NCI-H460 (cell line): ENCODE measurements at places on chromosomes 6 and 20.

GRCh38 chr6:503610-504362 is 112.2 kb downstream of the IRF4 start:
- no peak for DNase-seq

DNA sequence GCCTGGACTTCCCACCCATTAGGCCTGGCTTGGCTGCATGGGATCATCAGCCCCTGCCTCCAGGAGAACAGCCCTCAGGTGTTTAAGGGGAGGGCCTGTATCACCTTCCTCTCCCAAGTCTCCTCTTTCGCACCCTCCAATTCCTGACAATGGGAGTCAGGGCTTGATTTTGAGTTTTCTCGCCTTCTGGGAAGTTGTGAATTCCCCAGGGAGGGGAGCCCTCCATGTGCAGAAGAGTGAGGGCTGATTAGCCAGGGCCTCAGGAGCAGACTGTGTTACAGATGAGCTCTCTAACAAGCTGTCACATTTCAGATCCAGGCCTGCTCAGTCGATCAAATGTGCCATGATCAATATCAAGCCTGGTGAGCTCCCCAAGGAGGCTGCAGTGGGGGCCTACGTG is 42.4 kb downstream of the CNBD2 start:
- DNase-seq = no peak

GRCh38 chr20:23116311-23117089 is 30.4 kb upstream of the CD93 start:
- no peak for DNase-seq

DNA sequence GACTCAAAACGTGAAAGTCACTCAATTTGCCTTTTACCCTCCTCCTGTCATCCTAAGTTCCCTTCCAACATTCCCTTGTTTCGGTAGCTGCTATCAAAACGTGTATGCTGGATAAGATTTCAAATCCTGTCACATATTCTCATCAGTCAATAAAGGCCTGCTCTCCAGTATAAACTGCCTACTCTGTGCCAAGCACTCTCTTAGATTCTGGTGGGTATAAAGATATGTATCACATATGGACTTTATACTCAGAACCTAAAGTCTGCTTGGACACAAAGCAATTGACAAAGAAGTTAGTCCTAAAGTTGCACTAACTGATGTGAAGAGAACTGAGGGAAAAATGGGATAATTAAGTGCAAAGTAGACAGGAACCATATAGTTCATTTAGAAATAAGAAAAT is 476.6 kb upstream of the MARCKS start:
- DNase-seq = no peak

DNA sequence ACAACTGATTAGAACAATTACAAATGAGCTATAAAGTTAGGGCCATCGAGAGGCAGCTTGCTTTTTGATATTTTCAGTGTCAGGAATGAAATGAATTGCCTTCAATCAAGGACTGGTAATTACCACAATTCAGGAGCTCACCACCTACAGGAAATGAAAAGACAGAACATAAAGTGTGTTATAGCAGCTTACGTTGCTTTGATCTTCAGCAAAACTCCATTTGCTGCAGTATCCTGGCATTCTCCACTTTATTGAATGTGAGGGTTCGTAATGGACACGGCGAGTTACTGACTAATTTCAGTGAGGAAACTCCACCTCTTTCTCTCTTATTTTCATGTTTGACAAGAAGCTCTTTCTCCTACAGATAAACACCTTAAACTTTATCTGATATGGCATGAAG is 440.0 kb upstream of the HSF2 start:
- no peak for DNase-seq

- no peak for DNase-seq
Measured at GRCh38 chr6:84136364-84137050, 90.9 kb downstream of the CEP162 start.

DNA sequence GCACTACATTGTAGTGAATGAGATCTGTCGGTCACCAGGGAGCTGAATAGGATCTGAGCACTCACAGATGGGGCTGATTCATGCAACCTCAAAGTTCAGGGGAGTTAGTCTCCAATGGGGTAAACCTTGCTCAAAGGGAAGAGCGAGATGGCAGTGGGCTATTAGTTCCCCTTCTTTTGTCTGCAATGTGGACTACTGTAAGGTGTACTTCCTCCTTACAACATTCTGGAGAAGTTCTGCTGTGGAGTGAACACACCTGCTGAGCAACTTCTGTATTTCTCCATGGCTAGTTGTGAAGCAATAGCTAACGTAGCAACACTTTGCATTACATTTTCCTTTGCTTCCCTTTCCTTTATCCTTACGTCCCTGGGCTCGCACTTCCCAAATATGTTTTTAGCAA is 134.3 kb upstream of the B3GAT2 start:
- no peak for DNase-seq

GRCh38 chr20:25750220-25750764 is 53.6 kb upstream of the ZNF337 start:
- DNase-seq = no peak

DNA sequence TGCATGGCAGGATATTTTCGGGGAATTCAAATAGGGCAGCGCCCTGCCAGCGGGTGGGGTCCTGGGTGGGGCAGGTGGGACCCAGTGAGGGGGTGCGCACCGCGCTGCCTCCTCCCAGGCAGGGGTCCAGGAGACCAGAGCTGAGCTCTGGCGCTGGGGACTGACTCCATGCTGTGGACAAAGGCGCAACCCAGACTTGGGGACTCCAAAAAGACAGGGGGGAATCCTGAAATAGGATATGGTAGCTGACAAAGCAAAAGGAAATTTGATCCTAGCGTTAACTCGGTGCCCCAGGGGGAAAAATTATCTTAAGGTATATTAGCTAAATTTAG is 23.6 kb downstream of the TFAP2A start:
- DNase-seq = no peak

GRCh38 chr6:55604021-55604420 is 25.0 kb upstream of the HMGCLL1 start:
- DNase-seq = no peak

DNA sequence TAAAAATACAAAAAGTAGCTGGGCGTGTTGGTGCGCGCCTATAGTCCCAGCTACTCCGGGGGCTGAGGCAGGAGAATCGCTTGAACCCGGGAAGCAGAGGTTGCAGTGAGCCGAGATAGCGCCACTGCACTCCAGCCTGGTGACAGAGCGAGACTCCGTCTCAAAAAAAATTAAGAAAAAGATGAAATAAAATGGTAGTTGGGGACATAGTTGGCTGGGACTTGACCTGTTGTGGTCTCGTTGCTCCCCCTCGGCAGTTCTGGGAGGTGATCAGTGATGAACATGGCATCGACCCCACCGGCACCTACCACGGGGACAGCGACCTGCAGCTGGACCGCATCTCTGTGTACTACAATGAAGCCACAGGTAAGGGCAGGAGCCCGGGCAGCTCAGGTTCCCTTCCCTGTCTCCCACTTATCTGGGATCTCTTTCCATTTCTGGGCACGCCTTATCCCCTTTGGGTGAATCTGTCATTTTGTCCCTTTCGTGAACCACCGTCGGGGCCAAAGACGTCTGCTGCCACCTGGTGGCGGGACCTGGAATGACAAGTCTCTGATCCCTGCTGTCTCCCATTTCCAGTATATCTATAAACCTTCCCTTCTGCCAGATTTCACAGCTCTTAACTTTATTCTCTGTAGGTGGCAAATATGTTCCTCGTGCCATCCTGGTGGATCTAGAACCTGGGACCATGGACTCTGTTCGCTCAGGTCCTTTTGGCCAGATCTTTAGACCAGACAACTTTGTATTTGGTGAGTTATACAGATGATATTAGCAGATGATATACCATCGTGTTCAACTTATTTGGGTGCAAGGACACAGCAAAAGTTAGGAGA is 2.3 kb downstream of the TUBB start:
- peak; percentile 74 for DNase-seq

- DNase-seq = no peak
Measured at GRCh38 chr6:124163676-124164075, 360.0 kb downstream of the NKAIN2 start.

GRCh38 chr20:50142812-50143211 is 10.7 kb downstream of the PEDS1 start:
- no peak for DNase-seq

DNA sequence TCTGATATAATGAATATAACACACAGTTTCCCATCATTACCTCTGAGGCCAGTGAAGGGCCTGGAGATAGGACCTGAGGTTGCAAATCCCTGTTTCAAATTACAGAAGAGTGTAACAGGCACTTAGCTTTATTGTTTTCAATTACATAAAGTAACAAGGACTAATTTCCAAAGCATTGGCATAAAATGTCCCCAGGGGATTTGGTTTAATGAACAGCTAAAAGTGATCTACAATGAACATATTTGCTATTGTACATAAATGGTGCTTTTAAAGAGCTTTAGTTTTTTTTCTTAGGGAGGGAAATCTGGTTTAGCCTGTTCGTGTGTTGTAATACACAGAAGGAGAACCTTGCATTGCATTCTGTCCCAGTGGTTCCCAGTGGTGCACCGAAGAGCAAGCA is 54.4 kb downstream of the HMGN3 start:
- DNase-seq = no peak

DNA sequence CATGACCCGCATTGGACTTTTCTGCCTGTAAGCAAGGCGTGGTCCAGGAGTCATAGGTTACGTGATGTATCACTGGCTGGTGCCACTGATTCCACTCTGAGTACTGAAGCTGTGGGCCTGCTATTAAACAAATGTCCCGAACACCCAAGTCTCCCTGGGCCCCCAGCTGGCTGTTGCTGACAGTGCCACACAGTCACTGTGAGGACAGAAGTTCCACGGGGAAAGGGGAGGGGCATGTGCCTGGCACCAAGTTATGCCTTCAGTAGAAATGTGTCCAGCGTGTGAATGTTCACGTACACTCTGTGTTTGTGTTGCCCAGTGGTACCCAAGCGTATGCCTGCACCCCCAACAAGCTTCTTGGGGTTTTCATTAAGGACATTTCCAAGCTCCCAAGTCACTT is 171.4 kb upstream of the QKI start:
- DNase-seq = no peak

DNA sequence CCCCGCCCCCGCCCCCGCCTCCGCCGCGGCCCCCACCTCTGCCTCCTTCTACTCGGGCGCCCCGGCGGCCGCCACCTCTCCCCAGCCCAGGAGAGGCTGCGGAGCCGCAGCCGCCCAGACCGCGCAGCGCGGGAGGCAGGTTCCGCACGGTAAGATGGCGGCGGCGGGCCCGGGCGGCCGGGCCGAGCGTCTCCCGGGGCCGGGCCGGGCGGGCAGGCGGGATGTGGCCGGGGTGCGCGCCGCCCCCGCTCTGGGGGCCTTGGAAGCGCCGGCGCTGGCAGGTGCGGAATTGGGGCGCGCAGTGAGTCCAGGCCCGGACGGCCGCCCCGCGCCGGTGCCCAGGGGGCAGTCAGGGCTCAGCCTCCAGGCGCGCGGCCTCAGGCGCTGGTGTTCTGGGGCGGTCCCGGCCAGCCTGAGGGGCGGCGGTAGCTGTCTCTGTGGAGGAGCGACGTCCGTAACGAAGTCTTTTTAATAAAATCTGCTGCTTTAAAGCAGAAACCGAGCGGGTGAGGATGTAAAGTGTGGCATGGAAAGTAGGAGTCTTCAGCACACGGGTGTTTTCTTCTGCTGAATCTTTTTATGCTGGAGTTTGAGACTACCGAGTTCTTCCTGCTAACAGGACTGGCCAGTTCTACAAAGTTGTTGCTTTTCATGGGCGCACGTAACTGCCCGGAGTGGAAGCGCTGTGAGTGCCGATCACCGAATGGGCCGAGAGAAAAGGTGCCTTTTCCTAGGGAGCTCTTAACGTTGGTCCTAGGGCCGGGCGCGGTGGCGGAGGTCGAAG is at the start of gene GID8:
GID8 (plus strand) TSS at position 43 of the 784 bp plus-strand sequence. CDS start 3,356 bp downstream, outside the sequence.
- no peak for DNase-seq

- DNase-seq = no peak
Measured at GRCh38 chr6:35190306-35190705, 23.4 kb upstream of the SCUBE3 start.

GRCh38 chr20:59207742-59208357 is 44.2 kb downstream of the ZNF831 start:
- DNase-seq = peak; percentile 49

- DNase-seq = no peak
Measured at GRCh38 chr6:24214984-24215383, 89.0 kb downstream of the NRSN1 start.

DNA sequence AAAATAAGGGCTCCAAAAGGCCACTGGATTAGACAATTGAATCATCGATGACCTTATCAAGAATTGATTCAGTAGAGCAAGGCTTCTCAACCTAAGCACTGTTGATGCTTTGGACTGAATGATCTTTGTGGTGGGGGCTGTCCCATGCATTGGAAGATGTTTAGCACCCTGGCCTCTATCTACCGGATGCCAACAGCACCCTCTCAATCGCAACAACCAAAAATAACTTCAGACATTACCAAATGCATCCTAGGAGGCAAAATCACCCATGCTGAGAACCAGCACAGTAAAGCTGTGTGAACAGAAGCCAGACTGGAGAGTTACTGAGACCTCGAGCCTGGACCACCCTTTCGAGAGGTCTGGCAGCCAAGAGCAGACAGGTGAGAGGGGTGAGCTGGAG is 67.5 kb downstream of the TBC1D7 start:
- DNase-seq = no peak

DNA sequence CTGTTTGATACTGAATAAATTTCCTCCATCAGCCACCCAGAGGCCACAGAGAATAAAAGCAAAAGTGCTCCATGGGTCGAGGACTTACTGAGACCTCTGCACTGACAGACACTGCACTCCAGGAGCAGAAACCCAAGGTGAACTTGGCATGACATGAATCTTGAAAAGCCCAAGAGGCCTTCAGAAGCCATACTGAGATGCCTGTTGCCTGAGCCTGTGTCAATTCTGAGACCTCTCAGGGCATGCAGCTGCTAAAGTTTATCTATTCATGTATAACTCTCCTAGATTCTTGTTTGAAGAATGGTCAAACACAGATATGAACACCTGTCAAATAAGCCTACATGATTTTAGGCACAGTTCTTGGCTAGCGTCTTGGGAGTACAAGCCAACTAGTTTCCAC is 145.7 kb downstream of the KIF16B start:
- DNase-seq = no peak

DNA sequence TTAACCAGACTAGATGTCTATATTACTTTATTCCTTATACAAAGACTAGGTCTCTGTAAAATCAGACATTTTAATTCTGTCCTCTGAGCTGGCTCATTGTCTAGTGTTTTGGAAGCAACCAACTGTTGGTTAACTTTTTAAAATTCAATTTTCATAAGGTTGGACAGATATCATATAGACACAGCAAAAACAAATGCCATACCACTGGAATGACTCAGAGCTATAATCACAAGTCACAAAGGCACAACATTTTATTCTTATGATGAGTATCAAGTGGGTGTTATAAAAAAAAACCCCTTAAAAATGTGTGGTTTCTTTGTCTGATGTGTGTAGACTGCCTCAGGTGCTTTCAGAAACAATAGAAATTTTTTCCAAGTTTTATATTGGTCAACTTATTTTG is 296.2 kb upstream of the MARCKS start:
- DNase-seq = no peak

- DNase-seq = no peak
Measured at GRCh38 chr6:68716620-68717019, 81.5 kb downstream of the ADGRB3 start.

GRCh38 chr6:37173493-37174195 is 3.7 kb downstream of the PIM1 start:
- no peak for DNase-seq
